ENCODE measurements at places on chromosomes 2 and 18.

DNA sequence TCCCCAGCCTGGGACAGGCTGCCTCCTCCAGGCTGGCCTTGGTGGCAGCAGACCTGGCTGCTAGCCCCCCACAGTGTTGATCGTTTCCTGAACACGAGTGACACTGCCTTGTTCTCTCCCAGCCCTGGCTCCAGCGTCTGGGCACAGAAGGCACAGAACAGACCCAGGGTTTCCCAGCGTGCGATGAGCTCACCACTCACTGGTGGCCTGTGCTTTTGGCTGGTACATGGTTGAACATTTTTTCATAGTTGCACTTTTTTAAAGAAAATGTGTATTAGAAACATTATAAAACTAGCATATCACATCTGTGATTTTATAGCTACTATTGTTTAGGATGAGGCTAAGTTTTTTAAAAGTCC, 40.9 kb downstream of the SCTR start:
- no peak for DNase-seq

DNA sequence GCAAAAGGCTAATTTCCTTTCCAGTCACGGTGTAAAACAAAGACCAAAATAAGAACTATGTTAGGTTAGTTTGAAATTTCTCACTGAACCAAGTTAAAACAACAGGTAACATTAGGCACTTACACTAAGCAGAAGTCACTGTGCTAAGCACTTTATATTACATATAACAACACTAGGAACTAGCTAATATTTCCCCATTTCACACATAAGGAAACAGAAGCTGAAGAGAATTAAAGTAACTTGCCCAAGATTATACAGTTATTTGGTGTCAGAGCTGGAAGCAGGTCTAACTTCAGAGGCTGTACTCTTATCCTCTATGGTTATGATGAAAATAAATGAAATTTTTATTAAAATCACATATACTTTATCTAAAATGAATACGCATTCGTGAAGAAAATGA, 5.9 kb downstream of the ITSN2 start:
- DNase-seq, result no peak

- no peak for DNase-seq
Measured at GRCh38 chr2:95042472-95043271, 17.2 kb downstream of the MAL start.

GRCh38 chr2:1675633-1676032, 68.7 kb downstream of the PXDN start:
- DNase-seq, result no peak

- DNase-seq, result peak; percentile 66
Measured at GRCh38 chr2:216486708-216487107, 11.9 kb upstream of the RPL37A start.

DNA sequence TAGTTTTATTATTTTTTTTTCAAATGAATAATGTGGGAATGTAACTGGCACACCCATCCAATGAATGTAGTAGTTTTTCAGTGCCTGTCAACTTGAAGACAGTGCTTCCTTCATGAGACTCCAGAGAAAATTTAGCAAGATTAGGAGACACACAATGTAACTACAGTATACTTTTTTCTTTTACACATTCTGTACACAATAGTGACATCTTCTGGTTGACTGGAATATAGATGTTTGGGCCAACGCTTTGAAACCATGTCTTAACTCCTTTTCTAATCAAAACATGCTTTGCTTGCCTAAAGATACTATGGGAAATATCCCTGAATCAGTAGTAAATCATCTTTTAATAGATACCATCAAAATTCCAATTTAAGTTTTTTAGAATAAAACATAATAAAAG, 229.5 kb upstream of the ZC3H15 start:
- peak; percentile 35 for DNase-seq
